ENCODE measurements at places on chromosomes 1 and 21.

- DNase-seq, result no peak
Observed at GRCh38 chr21:25342816-25343215, 264.5 kb downstream of the MRPL39 start.

GRCh38 chr1:16088996-16089395 is 15.5 kb upstream of the FAM131C start:
- no peak for DNase-seq

GRCh38 chr1:65196926-65197325 is 48.9 kb downstream of the AK4 start:
- no peak for DNase-seq

GRCh38 chr1:109370712-109371340 is 26.9 kb downstream of the SORT1 start:
- no peak for DNase-seq

- DNase-seq, result no peak
Observed at GRCh38 chr1:27325286-27325685, 3.3 kb downstream of the TMEM222 start.

DNA sequence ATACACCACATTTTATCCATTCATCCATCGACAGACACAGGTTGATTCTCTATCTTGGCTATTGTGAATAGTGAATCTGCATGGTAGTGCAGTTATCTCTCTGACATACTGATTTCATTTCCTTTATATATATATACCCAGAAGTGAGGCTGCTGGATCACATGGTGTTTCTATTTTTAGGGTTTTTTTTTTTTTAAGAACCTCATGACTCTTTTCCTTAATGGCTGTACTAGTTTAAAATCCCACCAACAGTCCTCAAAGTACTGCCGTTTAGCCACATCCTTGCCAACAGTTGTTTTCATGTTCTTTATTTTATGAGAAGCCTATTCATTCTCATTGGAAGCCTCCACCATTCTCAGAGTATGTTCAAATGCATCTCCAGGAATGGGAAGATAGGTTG is 258.7 kb upstream of the SNX7 start:
- DNase-seq, result no peak

DNA sequence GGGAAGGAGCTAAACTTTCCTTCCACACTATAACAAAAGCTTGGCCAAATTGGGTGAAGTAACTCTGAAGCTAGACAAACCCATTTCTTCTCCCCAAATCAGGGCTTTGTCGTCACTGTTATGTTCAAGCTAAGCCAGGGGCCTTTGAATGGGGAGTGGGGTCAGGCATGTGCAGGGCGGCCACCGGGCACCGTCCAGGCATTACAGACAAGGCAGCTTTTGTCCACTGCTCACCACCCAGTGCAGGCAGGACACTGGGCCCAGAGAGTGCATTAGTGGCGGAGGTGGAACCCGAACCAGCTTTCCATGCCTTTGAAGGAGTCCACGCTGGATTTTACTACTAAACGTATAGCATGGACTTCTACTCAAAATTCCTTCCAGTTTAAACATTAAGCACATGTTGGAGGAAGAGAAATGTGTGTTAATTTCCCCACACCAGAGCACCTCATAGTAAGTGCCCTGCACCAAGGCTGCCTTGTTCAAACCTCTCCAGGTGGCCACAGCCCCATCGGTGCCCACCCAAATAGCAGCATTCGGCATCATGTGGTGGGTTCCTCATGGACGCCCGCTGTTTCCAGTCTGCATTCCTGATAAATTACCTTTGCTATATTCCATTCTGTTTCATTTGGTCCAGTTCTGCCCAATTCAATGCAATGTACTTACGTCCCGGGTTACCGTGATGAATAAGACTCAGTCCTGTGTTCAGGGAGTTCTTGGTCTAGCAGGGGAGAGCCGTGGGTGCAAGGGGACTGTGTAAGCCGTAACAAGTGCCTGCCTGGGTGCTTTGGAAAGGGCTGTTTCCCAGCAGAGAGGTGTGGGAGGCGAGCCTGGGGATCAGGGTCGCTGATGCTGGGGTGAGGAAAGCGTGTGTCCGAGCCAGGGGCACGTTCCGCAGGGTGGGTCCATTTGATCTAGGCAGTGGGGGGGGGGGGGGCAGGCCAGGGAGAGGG is 1.6 kb downstream of the UBASH3A start:
- no peak for DNase-seq

Data from stimulated activated CD4-positive, alpha-beta T cell treated with anti-CD3 and anti-CD28 coated beads, Interleukin-4, amount 100 ng/mL, for 1 hour (primary cell).